GM03348 (cell line): ENCODE measurements at places on chromosomes 4 and X.

DNA sequence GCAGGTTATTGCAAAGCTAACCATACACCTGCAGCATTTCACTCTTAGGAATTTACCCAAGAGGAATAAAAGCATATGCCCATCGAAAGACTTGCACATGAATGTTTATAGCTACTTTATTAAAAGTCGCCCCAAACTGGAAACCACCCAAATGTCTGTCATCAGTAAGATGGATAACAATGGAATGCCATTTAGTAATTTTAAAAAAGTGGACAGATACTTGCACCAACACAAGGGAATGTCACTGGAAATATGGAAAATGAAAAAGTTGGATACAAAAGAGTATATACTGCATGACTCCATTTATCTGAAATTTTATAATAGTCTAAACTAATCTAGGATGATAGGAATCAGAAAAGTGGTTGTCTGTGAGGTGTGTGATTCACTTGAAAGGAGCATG is 12.9 kb downstream of the GK start:
- DNase-seq: no peak

- no peak for DNase-seq
Observed at GRCh38 chr4:146269228-146269653, 54.9 kb downstream of the REELD1 start.

GRCh38 chr4:25330335-25330734 is 17.8 kb downstream of the ZCCHC4 start:
- DNase-seq: no peak

DNA sequence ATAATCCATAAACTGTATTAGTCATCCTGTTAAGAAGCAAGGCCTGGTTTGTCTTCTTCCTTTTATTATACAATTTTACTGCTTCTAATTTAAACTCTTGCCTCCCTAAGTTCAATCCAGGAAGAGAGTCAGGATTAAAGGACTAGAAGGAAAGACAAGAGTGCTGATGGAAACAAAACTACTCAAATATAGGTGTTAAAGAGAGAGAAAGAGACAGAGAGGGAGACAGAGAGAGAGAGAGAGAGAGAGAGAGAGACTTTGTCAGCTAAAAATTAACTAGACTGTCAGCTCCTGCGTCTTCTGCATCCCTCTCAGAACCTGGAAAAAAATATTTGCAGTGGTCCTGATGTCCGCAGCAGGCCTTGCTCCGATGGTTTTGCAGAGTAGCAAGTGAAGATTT is 13.5 kb upstream of the FGG start:
- DNase-seq: no peak

DNA sequence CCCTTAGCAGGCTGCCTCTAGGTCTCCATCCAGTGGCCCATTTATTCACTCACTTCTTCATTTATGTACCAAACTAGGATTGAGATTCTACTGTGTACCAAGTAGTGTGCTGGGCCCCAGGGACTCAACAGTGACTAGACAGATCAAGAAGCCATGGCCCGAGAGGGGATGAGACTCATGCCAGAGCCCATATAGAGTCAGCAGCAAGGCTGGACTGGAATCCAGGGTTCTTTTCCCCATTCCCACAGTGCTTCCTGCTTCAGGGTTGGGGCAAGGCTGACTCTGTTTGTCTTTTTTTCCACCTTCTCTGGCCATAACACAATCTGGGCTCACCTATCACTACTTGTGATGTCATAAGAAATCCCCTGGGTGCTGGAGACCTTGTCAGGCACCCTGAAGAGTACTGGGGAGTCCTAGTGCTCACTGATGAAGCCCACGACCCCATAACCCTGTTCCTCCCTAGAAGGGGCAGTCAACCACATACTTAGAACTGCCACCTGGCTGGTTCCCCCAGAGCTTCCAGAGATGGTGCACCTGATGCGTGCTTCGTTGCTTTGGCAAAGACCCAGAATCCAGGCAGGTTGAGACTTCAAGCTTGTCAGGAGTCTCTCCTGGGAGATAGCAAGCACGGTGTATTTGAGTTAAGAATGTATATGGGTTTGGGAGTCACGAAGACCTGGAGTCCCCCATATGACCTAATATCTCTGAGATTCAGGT is 6.2 kb downstream of the RTL5 start:
- DNase-seq: no peak

- no peak for DNase-seq
Observed at GRCh38 chr4:97868097-97868496, 275.2 kb downstream of the STPG2 start.
